Stimulated activated CD4-positive, alpha-beta T cell treated with anti-CD3 and anti-CD28 coated beads, Interleukin-1b, Interleukin-23, amount 100 ng/mL, for 1 hour (primary cell): ENCODE measurements at places on chromosomes 7 and 10.

GRCh38 chr10:84587789-84588188 lies 259.4 kb downstream of the CCSER2 start:
- DNase-seq = no peak

DNA sequence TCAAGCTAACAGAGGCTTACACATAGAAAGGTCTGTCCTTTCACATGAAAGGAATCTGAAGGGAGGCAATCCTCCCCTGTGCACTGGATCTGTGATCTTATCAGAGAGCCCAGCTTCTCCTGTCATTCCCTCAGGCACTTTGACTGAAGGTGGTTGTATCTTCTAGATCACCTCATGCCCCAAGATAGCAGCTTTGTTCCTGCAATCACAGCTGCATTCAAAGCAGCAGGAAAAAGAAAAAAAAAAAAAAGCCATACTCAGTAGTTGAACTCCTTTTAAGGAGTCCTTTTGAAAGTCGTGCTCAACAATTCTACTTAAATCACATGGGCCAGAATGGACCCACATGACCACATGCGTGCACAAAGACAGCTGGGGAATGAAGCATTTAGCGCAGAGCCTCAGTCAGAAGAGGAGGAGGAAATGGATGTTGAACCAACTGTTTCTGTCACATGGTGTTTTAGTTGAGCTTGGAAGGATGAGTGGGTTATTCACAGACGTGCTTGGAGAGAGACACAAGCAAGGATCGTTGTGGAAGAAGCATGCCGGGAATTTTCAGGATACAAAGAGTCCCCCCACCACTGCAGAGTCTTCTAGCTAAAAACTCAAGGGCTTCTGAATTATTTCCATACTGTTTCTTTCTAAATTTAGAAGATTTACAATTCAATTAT lies 13.0 kb upstream of the PFKP start:
- no peak for DNase-seq

DNA sequence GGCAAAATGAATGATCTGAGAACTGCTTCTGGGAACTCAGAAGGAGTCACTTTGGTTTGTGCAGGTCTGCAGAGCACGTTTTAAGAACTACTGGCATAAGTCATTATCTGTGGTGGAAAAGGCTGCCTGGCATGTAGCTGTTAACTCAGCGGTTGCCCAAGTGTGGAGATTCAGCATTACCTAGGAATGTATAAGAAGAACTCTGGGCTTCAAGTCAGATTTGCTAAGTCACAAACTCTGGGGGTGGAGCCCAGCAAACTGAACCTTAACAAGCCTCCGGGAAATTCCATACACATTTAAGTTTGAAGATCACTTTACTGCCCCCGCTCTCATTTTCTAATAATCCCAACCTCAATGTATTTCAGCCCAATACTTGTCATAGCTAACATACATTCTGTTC lies 31.1 kb downstream of the PLXDC2 start:
- DNase-seq = no peak

GRCh38 chr7:25597946-25598345 lies 369.7 kb upstream of the NPVF start:
- DNase-seq = no peak

GRCh38 chr7:105399043-105399725 lies 10.5 kb upstream of the SRPK2 start:
- no peak for DNase-seq

GRCh38 chr10:43859016-43859525 lies 210.4 kb upstream of the ZNF32 start:
- DNase-seq = no peak

GRCh38 chr7:114784746-114785145 lies 137.1 kb upstream of the MDFIC start:
- DNase-seq = no peak

DNA sequence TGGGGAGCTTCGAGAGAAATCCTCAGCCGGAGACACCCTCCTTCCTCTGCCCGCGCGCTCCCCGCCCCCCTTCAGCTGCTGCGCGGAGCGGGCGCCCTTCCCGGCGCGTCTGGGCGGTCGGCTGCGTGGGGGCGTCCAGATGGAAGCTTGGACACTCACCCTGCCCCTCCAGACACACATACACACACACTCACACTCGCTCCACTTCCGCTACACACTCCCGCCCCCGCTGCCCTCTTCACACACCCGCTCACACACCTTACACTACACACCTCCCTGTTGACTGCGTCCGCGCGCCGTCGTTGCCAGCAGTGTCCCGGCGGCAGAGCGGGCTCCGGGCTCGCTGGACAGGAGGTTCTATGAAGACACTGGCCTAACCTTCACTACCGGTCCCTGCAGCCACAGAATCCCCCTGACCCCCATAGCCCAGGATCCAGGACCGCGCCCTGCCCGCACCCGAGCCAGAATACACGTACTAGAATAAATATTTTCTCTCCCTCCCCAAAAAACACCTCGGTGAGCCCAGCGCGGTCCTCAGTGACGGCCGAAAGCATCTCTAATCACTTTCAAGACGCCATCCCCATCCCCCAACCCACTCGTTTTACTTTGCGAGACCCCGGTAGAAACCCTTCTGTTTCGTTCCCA lies 1.1 kb upstream of the EGR2 start:
- DNase-seq = no peak

DNA sequence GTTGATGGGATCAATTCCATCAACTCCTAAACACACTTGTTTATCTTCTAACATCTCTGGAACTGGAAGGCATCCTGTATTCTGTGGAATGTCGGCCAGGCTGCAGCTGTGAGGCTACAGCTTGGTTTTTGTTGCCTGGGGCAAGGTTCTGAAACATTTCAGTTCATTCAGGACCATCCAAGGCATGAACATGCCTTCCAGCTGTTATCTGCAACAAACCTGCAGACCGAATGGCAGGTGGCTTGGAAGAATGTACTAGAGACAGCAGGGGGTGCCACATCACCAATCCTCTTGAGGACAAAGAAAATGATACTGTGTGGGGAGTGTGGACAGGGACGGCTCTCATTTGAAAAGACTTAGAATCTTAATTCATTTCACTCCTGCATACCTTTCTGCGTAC lies 12.4 kb downstream of the PAPOLB start:
- no peak for DNase-seq

- DNase-seq = no peak
Measured at GRCh38 chr7:90238022-90238421, 7.0 kb upstream of the CFAP69 start.

DNA sequence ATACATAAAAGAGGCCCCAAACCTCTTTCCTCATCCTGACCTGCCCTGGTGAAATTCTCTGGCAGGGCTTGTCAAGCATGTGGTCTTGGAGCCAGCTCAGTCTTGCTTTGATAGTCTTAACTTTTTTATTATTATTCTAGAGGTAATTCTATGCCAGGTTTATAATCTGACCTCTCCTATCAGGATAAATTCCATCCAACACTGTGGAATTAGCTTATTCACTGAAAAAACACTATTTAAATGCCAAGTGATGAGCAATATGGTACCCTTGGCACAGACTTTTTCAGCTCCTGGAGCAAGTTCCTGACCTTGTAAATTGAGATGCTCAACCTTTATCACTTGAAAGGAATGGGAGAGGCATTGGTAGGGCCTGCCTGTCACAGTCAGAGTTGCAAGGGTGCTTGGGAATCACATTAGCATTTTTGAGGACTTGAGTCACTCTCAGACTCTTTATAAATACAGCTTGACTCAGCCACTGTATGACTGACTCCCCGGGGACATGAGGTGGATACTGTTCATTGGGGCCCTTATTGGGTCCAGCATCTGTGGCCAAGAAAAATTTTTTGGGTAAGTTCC lies at the start of gene CPA4:
TSS of gene CPA4 (plus strand) at position 480 of the 576 bp plus-strand sequence. CDS start at position 500, 20 bp downstream.
- DNase-seq = no peak

GRCh38 chr7:73844848-73845460 lies 2.6 kb upstream of the METTL27 start:
- no peak for DNase-seq

DNA sequence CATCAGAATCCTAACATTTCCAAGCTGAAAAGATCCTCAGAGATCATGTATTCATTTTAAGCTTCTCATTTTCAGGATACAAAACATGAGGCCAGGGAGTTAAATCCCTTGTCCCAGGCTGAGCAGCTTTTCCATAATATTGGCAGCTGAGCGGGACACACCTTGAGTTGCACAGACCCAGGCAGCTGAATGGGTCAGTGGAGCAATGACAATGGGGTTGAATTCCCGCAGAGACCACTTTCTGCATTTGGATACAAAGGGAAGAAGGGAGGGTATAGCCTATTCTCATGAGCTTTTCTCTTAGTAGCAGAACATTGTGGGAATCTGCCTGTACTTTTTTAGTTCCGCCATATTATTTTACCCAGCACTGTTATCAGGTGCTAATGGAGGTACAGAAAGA lies 49.5 kb downstream of the PRR15 start:
- no peak for DNase-seq

DNA sequence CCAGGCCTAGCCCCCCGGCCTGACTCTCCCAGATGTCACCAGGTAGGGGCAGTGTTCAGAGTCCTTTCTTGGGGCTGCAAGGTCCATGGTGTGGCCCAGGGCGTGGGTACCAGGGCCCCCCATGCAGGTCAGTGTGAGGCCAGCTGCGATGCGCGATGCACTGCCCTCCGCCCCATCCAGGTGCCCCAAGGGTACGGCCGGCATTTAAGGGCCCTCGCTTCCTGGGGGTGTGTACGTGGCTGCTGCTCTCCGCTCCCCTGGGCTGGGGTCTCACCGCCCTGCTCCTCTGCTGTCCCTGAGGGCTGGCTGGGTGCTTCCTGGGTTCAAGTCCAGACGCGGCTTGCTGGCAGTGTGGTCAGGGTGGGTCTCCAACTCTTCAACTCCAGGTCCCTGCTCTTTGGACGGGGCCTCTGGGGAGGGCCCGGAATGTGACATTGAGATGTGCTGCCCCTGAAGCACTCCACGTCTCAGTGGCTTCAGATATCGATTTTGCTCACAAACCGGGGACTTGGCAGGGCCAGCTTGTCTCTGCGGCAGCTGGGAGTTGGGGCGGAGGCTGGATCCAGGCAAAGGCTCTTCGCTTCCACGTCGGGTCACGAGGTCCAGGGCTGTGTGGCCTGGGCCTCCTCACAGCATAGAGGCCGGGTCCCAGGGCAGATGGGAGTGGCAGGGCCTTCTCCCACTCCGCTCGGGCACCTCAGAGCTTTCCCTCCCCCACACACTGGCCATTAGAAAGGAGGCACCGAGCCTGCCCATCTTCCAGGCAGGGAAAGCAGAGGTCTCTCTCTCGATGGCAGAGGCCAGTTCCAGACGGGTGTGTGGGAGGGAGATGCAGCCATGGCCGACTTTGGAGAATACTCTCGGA lies 93.2 kb downstream of the UNCX start:
- no peak for DNase-seq

- no peak for DNase-seq
Measured at GRCh38 chr10:71193516-71193915, 18.9 kb upstream of the UNC5B start.

- no peak for DNase-seq
Measured at GRCh38 chr7:141512597-141512996, 38.6 kb upstream of the AGK start.

GRCh38 chr10:131553121-131553520 lies 241.6 kb upstream of the TCERG1L start:
- no peak for DNase-seq

GRCh38 chr10:21347043-21347784 lies 178.3 kb downstream of the SKIDA1 start:
- no peak for DNase-seq

- DNase-seq = no peak
Measured at GRCh38 chr10:13439313-13440184, 89.3 kb downstream of the BEND7 start.

- DNase-seq = no peak
Measured at GRCh38 chr7:74069790-74070618, 13.6 kb upstream of the LIMK1 start.

DNA sequence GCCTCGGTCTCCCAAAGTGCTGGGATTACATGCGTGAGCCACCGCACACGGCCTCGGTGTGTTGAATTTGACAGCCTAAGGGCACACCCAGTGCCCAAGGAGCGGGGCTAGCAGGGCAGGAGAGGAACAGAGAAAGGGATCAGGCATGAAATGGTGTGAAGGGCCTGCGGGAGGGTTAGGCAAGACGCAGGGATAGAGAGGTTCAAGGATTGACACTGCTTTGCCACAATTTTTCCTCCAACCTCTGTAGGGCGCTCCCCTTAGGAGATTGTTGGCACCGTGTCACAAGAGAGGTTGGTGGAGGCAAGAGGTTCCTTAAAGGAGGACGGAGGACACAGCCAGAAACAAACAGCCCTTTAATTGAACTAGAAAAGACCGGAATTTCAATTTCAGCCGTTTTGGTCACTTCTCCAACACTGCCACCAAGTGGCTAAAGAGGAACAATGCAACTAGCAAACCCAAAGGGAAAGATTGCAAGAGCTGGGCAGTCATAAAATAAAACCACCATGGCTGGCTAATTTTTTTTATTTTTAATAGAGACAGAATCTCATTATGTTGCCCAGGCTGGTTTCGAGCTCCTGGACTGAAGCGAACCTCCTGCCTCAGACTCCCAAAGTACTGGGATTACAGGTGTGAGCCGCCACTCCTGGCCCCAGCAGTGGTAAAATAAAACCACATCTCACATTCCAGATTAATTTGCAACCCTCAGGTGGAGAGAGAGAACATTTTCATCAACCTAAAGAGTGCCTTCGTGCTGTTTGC lies 6.9 kb upstream of the CREB3L2 start:
- no peak for DNase-seq

DNA sequence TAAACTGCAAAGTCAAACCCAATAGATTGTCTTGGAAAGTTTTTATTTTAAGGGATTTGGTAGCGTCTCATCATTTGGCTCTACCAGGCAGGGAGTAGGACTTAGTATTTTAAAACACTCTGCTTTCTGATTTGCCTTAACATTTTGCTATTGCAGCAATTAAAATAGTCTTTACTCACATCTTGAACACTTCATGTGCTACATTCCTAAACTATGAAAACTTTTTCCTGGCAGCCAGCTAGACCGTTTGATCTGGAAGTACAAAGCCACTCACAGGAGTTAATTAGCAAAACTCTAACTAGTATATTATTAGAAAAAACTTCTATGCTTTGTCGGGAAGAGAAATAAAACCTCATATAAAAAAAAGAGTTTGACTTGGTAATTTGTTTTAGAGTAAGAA lies 111.4 kb downstream of the TFPI2 start:
- DNase-seq = no peak

GRCh38 chr7:50660040-50660829 lies 95.0 kb upstream of the DDC start:
- DNase-seq = no peak

- no peak for DNase-seq
Measured at GRCh38 chr10:5490698-5491464, 8.5 kb downstream of the CALML5 start.

- DNase-seq = no peak
Measured at GRCh38 chr10:103928784-103929183, 10.8 kb upstream of the STN1 start.

DNA sequence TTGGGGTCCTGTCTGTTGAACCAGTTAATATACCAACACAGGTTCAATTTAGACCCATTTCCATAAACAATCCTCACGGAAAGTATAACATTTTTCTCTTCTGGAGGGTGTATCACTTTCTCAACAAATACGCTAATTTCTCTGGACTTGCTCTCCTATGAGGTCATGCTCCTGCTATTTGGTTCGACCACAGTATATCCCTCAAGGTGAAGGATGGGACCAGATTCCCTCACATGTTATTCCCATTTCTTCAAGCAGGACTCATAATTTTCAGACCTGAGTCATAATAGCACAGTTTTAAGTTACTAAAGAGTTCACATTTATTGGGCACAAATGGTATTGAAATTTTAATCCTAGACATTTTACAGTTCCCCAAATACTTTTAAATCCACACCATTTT lies 57.2 kb downstream of the ADAM12 start:
- no peak for DNase-seq
